ENCODE measurements at places on chromosomes 3 and 15. TPM values are rescaled to one million over a fixed set of nuclear protein-coding genes. Genes with fewer than 3 reads are reported as not detected.

- no peak for DNase-seq
Observed at GRCh38 chr3:42906070-42906847, at the start of gene ZNF662. TSS of gene ZNF662 (plus strand) at chr3:42906142. CDS start at chr3:42908115, 1,973 bp downstream.

Gene KCNH8
- total RNA-seq, result not detected

Gene C3orf22
- not detected for total RNA-seq

Gene CLDN18
- total RNA-seq, result not detected

GRCh38 chr15:52414936-52415335 is 113.7 kb downstream of the MYO5A start:
- DNase-seq, result no peak

Gene ZDHHC23
- total RNA-seq, result 2.4 TPM

DNA sequence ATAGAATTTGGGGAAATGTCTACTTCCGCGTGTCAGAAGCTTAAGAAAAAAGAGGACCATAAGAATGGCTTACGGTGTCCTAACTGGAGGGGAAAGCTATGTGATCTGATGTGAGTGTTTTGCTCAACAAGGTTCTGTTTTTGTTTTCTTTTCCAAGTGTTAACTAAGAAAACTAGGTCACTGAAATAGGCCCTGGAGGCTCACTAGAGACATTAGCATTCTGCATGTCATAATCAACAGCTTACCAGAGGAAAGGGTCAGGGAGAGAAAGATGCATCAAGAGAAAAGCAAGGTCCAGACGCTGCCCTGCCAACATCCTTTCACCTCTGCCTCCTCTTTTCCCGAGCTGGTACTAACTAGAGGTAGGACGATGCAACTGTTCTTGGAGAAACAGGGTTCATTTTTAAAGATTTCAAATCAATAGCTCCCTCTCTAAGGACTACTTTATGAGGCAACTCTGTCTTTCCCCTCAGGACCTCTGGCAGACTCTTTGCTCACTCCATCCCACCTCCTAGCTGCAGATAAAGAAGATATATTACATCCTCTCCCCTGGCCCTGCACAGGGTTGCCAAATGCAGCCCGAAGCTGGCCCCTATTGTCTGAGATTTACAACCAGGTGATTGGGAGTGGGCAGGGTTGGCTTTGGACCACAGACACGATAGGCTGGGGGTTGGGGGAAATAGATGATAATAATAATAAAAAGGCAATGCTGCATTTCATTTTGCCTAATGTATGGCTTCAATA is 209.9 kb upstream of the SLC2A2 start:
- DNase-seq, result peak; percentile 50

DNA sequence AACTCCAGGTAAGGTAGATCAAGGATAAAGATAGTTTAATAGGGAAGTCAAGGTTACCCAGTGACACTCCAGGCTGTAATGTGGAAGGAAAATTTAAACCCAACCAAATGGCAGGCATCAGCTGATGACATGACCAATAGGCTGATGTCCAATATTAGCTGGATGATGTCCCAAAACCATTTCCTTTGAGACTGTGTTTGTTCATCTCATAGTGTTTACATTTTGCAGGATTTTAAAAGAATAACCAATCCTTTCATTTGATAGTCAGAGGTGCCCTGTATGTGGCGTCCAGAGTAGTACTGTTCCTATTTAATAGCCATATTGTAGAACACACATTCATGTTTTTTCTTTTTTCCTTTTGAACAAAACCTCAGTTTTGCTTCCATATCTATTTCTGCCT is 23.3 kb upstream of the TMEM158 start:
- DNase-seq, result no peak

Gene DZIP1L
- 0.09 TPM for total RNA-seq
